T-helper 2 cell treated with Interferon-gamma antibody and Interleukin-4, amounts not matched to agents 5 μg/mL and 100 μg/mL, for 36 hours (primary cell): ENCODE measurements at places on chromosomes 2 and 18.

- DNase-seq: no peak
Observed at GRCh38 chr2:33443274-33443829, 33.1 kb upstream of the RASGRP3 start.

DNA sequence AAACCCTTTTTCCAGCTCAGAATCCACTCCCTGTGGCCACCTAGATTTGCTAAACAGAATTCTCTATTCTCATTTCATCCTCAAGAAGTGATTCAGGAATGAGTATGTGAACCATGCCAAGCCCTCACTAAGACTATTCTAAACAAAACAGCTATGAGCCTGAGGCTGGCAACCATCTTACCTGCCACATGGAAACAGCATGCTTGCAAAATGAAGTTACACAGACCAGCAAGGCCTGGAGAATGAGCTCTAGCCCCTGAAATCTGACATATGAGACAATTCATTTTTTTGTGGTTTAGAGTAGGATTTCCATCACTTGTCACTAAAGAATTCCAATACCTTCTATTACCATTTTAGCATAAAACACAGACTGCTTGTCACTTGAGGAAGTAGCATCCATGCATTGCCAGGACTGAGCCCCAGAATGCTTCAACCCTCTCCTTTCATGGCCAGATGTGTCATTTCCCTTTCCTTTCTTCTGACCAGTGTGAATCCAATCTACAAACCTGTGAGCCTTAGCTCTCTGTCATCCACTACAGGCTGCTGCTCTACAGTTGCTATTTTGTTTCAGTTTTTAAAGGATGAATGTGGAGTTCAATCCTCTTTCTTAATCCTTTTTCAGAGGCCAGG lies 744.3 kb upstream of the ACVR2A start:
- DNase-seq: no peak

DNA sequence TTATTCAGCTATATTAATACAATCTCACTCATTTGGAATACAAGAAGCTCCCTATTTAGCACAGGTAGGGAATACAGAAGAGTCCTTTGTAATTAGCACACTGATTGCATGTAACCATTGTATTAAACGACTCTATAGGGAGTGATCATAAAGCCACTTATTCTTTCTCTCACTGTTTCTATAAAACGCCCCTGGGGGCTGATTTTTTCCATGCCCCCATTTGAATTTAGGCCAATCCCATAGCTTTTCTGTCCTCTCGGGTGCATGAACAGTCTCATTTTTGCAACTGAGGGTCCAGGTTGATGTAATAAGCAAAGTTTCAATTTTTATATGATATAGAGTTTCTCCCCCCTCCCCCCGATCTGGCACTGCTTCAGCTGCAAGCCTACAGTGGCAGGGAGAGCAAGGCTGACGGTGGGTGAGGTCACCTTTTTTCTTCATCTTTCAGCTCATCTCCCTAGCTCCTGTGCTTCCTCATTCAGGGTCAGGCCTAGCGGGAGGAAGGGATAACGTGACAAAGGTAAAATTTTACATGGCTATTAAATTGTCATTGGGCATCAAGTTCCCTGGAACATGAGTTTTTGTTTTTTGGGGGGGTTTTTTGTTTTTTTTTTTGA lies 45.7 kb downstream of the GAD1 start:
- no peak for DNase-seq

GRCh38 chr18:49566217-49566770 lies 4.4 kb downstream of the LIPG start:
- no peak for DNase-seq

GRCh38 chr2:43685357-43685756 lies 9.1 kb upstream of the C1GALT1C1L start:
- DNase-seq: no peak

GRCh38 chr2:199842631-199843395 lies 8.2 kb downstream of the FTCDNL1 start:
- DNase-seq: no peak

DNA sequence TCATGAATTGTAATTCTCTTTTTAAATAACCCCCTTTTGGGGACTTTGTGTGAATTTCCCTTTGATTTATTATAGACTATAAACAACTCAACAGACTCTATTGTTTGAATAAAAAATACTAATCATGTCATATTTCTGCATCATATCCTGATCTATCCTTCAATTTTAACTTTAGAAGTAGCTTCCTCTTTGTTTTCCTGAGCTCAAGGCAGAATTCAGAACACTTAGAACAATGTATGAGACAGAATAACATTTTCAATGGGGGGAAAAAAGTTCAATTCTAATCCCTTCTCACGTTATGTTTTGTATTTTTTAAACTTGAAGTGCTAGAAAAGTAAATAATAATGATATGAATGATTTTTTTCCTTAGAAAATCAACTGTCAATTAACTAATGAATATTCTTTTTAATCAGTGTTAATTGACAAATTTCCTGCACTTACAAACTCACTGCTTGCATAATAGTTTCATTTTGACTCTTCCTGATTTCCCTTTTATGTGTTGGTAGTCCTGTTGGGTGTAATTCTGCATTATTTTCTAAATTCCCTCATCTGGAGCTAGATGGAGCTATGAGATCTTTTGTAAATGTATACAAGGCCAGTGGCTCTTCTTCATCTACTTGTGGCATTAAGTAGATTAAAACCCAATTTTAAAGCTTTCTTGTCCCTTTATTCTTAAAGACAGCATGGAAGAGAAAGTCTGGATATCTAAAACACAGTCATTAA lies 326.1 kb downstream of the PARD3B start:
- DNase-seq: no peak

DNA sequence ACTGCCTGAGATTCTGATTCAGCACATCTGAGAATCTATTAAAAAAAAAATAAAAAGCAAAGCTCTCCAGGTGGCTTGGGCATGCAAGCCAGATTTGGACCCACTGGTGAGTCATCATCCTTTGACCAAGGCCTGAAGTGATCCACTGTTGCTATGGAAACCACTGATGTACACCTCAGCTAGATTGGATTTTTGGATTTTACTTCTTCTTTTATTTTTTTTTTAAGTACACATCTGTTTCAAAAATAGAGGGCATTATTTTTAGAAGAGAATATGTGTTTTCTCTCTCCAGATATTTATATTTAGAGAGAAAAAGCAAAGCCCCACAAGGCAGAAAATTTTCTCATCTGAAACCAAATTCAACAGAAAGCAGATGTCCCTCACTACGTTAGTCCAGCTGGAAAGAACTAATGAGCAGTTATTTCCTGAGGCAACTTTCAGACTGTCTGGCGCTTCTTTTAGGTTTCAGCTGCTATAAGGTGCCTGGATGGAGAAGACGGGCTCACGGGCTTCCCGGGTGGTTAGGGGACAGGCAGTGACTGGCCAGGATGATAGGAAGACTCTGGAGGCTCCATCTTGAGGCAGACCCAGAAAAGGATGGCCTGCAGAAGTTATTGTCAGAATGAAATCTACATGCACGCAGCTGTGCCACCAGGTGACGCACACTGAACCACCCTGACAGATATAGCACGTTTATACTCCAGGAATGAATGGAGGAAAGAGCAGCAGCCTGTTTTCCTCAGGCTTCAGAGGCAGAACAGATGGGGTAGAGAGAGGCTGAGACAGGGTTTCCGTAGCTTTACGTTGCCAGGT lies 50.5 kb downstream of the MRPL35 start:
- DNase-seq: no peak

- no peak for DNase-seq
Observed at GRCh38 chr2:236250286-236250685, 13.9 kb downstream of the ASB18 start.

DNA sequence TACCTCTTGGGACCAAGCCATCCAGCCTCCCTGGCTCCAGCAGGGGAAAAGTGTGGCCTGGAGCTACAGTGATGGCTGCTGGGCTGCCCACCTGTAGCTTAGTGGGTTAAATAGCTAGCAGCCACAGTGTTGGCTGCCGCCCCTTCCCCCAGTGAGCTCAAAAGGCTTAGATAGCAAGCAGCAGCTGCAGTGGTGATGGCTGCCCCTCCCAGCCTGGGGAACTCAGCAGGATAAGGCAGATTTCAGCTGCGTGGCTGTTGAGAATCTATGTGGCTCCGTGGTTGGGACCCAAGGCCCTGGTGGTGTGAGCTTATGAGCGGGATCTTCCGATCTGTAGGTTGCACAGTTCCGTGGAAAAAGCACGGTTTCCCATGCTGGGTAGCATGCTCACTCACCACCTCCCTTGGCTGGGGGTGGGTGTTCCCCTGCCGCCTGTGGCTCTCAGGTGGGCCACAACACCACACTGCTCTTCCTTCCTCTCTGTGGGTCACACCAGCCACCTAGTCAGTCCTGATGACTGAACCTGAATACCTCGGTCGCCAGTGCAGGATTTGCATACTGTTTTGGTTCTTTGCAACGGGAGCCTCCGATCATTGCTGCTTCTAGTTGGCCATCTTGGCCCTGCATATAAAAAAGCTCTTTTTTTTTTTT lies 946.5 kb upstream of the FAM98A start:
- no peak for DNase-seq

DNA sequence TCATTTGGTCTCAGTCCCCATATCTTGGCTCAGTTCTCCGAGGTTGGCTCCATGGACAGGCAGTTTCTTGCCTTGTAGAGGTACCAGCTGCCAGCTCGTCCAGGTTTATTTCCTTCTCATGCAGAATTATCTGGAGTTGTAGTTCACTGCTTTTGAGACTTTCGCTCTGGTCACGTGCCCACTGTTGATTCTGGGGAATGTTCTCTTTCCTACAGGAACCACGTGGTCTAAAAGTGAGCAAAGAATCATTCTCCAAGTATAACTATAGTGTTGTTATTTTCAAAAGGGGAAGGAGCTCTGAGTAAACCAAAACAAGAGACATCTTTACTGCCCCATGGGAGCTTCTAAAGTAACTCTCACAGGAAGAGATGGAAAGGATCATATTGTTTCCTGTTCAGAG lies 41.2 kb upstream of the RAB27B start:
- DNase-seq: no peak

DNA sequence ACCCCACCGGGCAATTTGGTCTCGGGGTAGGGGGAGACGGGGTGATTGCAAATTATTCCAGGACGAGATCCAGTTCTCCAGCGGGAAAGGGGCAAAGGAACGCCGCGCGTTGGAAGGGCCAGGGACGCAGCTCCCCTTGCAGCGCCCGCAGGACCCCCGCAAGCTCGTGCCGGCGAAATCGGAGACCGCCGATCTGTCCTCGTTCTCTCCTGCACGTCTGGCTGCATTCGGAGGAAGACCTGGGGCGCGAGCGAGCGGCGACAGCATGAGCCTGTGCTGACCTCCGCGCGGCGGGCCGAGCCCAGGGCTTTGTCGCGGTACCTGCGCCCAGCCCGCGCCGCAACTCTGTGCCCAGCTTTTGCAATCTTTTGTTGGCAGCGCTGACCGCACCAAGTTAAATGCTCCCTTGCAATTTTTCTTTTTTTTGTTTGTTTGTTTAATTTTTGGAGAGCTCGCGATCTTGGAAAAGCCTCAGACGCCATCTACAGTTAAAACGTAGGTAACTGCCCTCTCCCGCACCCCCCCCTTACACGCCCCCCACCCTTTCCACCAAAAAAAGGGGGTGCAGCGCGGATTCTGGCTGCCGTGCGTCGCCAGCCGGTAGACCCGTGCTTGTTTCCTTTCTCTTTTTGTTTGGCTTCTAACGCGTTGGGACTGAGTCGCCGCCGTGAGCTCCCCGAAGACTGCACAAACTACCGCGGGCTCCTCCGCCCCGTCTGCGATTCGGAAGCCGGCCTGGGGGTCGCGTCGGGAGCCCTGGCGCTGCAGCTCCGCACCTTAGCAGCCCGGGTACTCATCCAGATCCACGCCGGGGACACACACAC lies 667 bp downstream of the TRIB2 start:
- peak; percentile 43 for DNase-seq

DNA sequence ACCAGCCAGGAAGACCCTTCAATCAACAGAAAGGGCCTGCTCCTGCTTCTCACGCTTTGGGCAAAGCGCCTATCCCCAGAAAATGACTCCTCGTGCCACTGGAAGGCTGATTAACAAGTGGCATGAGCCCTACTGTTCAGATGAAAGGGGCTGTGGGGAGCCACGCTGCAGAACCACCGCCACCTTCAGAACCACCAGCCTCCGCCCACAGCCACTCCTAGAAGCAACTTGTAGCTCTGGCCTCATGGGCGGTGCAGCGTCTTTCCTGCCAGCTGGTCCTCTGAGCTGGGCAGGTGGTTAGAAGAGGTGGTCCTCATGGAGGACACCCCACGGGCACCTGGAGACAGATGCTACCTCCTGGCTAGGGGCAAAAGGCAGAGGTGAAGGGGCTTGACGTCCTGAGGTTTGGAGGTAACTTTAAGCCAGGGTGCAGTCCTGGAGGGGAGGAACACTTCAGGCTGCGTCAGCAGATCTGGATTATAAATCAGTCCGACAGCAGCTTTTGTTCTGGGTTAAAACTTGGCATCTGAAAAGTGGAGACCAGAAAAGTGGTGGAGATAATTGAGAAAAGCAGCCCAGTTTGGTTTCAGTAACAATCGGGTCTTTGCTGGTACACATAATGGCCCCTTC lies 861 bp upstream of the SEMA4C start:
- DNase-seq: peak; percentile 52

DNA sequence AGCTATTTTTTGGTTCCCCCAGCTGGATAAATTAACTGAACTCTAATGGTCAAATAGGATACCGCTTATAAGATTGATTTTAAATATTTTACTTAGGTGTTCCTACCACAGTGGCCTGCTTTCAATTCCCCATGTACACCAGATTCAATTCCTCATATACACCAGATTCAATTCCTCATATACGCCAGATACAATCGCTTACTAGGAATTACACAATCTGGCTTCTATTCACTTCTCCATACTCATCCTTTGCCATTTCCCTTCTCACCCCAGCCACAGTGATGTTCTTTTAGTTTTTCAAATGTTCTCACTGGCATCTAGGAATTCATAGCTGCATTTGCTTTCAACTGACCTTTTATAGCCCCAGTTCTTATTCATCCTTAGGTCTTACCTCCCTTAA lies 66.5 kb downstream of the SLC40A1 start:
- DNase-seq: no peak

- DNase-seq: no peak
Observed at GRCh38 chr18:58051765-58052460, 7.9 kb downstream of the NEDD4L start.

GRCh38 chr2:178280244-178280852 lies 86.0 kb downstream of the OSBPL6 start:
- no peak for DNase-seq

DNA sequence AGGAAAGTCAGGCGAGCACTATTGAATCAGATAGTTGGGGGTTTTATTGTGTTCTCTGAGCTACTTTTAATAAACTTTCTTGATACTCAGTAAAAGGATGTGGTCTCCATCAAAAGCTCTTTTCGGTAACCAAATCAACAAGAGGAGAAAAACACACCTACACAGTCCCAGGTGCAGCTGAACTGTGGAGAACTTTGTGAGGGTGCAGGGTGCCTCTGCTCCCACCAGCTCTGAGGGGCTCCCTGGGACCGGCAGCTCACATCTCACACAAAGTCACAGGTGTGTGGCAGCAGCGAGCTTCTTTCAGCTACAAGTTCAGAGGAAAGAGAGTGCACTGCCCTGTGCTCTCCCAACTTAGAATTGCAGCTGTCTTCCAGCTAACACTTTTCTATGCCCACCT lies 650.4 kb downstream of the RNF144A start:
- peak; percentile 72 for DNase-seq

- DNase-seq: no peak
Observed at GRCh38 chr18:48452861-48453323, 43.7 kb upstream of the ZBTB7C start.

- no peak for DNase-seq
Observed at GRCh38 chr2:197927994-197928393, 123.6 kb downstream of the PLCL1 start.
